ENCODE measurements at places on chromosomes 2 and 18.

- no peak for DNase-seq
Observed at GRCh38 chr18:67301592-67301991, 214.9 kb downstream of the DSEL start.

DNA sequence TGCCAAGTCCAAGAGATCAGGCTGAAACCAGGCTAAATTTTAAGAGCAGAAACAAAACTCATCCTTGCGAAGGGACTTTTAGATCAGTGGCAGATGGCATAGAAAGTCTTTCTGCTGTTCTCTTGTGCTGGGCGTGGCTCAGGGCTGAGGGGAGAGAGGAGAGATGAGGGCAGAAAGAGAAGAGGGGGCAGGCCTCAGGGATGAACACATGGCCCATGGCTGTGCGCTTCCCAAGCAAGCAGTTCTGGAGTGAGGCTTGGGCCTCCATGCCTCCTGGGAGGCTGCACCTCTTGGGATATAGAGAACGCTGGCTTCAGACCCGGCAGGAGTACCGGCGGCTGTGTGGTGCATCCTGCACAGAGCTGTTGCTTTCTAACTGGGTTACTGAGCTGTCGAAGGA is 41.0 kb downstream of the HPCAL1 start:
- no peak for DNase-seq

DNA sequence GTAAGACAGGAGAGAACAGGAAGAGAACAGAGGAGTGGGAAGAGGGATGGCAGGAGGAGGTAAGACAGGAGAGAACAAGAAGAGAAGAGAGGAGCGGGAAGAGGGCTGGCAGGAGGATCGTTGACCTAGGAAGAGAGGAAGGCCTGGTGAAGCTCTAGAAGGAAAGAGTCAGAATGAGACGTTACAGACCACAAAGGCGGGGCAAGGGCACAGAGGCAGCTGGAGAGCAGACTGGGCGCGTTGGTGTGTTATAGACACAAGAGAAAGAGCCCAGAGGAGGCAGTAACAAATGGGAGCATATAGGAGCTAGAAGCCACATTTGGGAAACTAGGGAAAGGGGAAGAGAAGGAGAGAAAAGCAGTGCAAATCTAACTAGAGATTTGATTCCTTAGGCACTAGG is 26.6 kb downstream of the PTRHD1 start:
- no peak for DNase-seq

DNA sequence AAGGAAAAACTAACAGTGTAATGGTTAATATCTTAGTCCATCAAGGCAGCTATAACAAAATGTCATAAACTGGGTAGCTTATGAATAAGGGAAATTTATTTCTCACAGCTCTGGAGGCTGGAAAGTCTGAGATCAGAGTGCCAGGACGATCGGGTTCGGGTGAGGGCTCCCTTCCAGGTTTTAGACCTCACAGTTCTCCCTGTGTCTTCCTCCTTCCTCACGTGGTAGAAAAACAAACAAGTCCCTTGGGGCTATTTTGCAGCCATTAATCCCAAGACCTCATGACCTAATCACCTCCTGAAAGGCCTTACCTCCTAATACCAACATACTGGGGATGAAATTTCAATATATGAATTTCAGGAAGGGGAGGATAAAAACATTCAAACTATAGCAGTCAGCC is 455.9 kb downstream of the CNTNAP5 start:
- DNase-seq = no peak

- no peak for DNase-seq
Observed at GRCh38 chr2:131419441-131419840, 55.5 kb upstream of the RAB6D start.

Measured in fibroblast of skin of left quadriceps (primary cell).